ENCODE measurements at places on chromosomes 2 and 18. TPM values are rescaled to one million over a fixed set of nuclear protein-coding genes. Genes with fewer than 3 reads are reported as not detected.

GRCh38 chr2:207901829-207902228 is 123.5 kb downstream of the PLEKHM3 start:
- DNase-seq = no peak

Gene MPP4
- 9.0 TPM for total RNA-seq

- DNase-seq = no peak
Observed at GRCh38 chr2:101698844-101699754, 1.6 kb downstream of the MAP4K4 start.

DNA sequence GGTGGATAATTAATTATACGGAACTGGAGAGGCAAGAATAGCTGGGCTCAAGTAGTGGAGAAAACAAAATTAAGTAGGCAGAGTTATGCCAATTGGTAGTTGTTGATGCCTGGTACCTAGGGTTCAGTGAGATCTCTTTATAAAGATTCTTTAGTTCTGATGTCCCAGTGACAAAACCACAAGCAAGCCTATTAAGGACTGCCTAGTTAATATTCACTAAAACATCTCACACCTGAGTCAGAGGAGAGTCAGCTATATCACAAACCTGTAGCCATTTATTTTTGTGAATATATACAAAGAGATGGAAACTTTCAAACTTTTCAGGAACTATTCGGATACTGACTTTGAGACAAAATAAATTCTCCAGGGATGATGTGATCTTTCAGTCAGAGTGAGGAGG is 213.9 kb upstream of the CYP26B1 start:
- DNase-seq = no peak

- no peak for DNase-seq
Observed at GRCh38 chr2:8000870-8001269, 681.0 kb upstream of the ID2 start.

DNA sequence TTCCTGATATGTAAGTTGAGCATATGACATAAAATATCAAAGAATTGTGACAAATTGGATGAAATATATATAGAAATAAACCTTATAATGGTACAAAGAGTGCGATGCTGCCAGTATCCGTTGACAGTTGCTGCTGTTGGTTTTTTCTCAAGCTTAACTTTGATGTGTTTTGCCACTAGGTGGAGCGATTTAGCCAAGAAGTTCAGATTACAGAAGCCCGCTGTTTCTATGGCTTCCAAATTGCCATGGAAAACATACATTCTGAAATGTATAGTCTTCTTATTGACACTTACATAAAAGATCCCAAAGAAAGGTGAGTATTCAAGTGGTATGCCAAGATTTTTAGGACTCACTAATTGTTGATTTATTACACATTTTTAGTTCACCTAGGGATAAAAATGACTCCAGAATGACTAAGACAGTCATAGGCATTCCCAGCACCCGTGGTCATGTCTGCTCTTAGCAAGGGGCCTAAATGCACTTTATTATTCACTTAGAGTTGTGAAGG is 2.1 kb downstream of the RRM2 start:
- DNase-seq = peak; percentile 48

Gene ANTXR1
- 8.8 TPM for total RNA-seq

Gene SP100
- total RNA-seq = 132 TPM

DNA sequence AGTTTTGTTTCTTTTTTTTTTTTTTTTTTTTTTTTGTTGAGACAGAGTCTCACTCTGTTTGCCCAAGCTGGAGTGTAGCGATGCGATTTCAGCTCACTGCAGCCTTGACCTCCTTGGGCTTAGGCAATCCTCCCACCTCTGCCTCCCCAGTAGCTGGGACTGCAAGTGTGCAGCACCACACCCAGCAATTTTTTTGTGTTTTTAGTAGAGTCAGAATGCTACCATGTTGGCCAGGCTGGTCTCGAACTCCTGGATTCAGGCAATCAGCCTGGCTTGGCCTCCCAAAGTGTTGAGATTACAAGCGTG is 8.2 kb downstream of the ITGA6 start:
- DNase-seq = no peak

Gene CYTIP
- total RNA-seq = 0.07 TPM

- DNase-seq = no peak
Observed at GRCh38 chr2:170224692-170225294, 46.8 kb downstream of the MYO3B start.

GRCh38 chr2:177273408-177273807 is 8.9 kb upstream of the NFE2L2 start:
- no peak for DNase-seq

Gene PTPRN
- total RNA-seq = not detected

Gene RESP18
- not detected for total RNA-seq

Gene VSNL1
- total RNA-seq = not detected

GRCh38 chr2:67085146-67085545 is 312.0 kb upstream of the ETAA1 start:
- DNase-seq = no peak

GRCh38 chr18:32310101-32310500 is 120.3 kb downstream of the MEP1B start:
- no peak for DNase-seq

Gene LONRF2
- total RNA-seq = not detected

- no peak for DNase-seq
Observed at GRCh38 chr2:75561566-75562512, 1.1 kb upstream of the EVA1A start.

Gene PSMD1
- total RNA-seq = 191 TPM

- no peak for DNase-seq
Observed at GRCh38 chr18:23135550-23136325, 453 bp downstream of the CABLES1 start.

Gene EFR3B
- total RNA-seq = 0.28 TPM

GRCh38 chr2:14180333-14180732 is 452.2 kb upstream of the LRATD1 start:
- no peak for DNase-seq

DNA sequence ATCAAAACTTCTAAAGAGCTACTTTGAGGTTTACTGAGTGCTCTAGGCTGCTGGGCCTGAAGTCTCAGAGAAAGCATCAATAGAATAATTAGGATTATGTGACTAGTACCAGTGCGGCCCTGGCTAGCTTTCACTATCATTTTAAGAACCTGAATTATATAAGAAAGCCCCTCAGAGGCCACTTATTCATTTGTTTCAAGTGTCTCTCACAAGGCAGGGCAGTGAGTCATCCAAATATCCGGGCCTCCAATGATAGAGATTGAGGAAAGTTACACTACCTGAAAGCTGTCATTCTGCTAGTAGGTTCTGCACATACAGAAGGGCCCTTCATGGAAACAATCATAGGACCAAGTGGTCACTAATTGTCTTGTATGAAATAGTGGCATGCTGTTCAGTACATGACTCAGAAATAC is 193.1 kb downstream of the L3MBTL4 start:
- no peak for DNase-seq

- no peak for DNase-seq
Observed at GRCh38 chr2:233041722-233042323, 9.4 kb downstream of the NEU2 start.

DNA sequence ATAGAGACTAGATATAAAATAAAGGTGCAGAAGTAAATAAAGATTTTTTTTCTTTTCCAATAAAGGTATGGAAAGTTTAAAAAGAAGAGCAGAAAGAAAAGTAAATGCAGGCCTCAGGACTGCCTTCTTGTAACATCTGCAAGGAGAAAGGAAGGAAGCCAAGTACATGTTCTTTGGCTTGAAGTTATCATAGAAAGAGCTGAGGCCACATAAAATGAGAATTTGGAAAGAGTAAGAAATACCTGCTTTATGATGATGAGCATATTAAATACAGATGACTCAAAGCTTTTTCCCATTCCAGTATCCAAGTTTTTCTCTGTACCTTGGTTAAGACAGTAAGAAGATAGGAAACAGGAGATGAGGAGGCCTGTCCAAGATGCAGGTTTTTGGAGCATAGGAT is 25.3 kb upstream of the UBE2E3 start:
- no peak for DNase-seq

- no peak for DNase-seq
Observed at GRCh38 chr2:200415455-200415854, 94.4 kb downstream of the KCTD18 start.
